Ureter (tissue), 1 donor: ENCODE measurements at places on chromosomes 2 and 18. TPM values are rescaled to one million over a fixed set of nuclear protein-coding genes. Genes with fewer than 3 reads are reported as not detected.

The SLC1A4 gene
- 32.4 TPM for total RNA-seq

The POTEI gene
- total RNA-seq: not detected

The EEF1B2 gene
- total RNA-seq: 559 TPM

The DGUOK gene
- 63.3 TPM for total RNA-seq

The SPATA3 gene
- not detected for total RNA-seq

The PARD6G gene
- total RNA-seq: 26.4 TPM

The CEP192 gene
- 38.8 TPM for total RNA-seq

DNA sequence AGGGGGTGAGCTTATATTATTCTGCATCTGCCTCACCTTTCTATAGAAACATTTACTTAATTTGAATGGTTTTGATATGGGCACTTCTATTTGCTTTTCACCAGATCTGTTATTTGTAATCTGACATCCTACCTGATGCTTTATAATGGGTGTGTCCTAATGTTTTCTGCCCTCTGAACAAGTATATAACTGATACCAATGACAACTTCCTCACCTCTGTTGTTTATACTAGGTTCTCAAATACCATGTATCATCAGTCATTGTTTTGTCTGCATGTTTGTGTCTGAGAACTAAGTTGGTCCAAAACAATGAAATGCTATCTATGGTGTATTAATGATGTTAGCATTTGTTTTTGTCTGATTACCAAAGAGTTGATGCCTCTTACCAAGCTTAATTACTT is 45.8 kb downstream of the ITGA6 start:
- no peak for DNase-seq

- no peak for DNase-seq
These were observed 238.7 kb upstream of the KCNH7 start for GRCh38 chr2:163077241-163077640.

DNA sequence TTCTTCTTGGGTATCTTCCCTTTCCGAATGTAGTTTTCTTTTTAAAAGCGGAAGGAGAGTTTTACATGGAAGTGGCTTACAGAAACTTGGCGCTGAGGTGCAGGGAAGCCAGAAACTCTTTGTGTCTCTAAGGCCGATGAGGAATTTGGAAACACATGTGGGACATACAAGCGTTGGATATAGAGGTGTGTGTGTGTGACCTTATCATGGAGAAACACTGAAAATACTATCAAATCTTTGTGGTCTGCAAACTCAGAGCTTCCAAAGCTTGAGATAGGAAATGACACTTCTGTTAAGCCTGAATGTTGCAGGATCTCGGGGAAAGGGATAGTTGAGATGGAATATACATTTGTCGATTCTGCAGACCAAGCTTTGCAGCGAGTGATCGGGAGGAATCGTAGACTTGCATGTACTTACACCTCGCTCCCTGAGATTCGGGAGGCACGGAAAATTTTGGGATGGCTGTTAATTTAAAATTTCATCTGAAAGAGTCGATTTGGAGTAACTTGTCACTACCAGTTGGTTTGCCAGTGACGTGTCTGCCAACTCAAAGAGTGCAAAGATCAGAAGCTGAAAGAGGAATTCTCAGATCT is 1.0 kb downstream of the NAB1 start:
- DNase-seq: no peak

DNA sequence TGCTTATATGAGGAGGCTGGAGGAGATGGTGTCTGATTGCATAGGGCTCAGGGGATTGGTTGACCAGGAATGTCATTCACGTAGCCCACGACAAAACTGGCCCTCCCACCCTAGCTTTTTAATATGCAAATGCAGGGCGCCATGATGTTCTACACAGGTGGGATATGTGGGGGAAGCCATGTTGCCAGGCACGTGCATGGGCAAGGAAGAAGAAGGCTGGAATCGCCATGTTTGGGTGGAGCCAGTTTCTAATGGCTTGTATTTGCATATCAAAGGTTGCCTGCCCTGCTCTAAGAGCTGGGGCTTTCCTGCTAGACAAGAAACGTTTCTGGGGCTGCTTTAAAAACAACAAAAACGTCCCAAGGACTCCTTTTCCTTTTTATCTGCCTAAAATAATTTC is 26.5 kb upstream of the LINC00305 start:
- no peak for DNase-seq

- DNase-seq: no peak
These were observed 271.4 kb downstream of the ZEB2 start for GRCh38 chr2:144248350-144249034.

DNA sequence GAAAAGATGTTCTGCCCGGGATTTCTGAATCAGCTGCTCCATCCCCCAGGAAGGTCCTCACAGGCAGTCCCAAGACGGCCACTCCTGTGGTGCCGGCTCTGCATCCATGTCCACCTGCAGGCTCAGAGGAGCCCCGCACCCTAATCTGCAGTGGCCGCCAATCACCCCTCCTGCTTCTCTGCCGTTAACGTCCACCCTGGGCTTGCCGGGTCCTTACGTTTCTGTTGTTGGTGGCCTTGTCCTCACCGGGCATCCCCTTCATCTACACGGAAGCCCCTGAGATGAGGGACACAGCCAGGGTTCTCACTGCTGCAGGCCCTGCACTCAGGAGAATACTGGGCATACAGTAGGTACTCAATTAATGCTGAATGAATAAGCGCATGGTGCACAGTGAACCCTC is 131.5 kb upstream of the SNTG2 start:
- DNase-seq: no peak

DNA sequence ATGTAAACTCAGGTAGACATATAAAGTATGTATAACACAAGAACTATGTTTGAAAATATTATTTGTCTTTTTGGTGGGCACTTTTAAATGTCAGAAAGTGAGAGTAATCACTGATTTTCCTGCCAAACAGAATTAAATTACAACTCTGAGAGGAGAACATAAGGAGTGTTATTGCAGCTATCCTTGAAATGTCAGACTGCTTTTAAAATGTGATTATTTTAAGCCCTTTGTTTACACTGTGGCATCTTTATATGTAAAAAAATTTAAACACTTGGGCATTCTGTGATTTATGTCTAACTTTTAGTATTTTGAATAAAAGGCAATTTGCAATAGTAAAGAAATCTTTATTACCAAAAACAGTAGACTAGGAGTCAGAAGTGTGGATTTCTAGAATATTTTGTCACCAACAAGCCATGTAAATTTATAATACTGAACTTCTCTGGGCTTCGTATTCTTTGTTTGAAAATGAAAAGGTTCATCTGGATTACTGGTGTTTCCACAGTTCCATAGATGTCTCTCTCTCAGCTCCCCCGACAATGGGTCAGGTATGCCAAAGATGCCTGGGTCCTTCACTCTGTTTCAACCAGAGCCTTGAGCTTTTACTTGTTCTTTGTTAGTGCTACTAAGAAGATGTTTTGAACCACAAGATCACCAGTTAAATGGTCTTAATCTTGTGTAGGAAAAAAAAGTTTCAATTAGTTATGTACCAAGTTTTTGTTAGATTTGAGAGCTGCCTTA is 38.8 kb downstream of the GULP1 start:
- no peak for DNase-seq

- no peak for DNase-seq
These were observed 41.0 kb upstream of the MGAT4A start for GRCh38 chr2:98771721-98772524.

DNA sequence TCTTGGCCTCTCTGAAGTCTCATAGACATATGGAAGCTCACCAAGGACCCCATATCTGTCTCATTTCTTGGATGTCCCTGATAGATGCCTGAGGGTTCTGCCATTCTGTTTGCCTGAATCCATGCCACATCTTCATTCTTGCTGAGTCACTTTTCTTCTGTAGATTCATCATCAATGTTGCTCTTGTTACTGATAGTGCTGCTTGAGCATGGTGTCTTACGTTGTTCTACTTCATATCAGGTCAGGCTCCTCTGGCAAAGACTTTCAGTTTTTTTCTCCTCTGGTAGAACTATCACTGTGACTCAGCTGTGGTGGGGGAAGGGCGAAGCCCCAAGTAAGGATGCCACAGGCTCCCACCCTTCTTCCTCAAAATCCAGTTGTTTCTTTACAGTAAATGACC is 885.2 kb downstream of the DCDC2C start:
- DNase-seq: no peak

- DNase-seq: no peak
These were observed 23.0 kb upstream of the FAM171B start for GRCh38 chr2:186670831-186671230.

DNA sequence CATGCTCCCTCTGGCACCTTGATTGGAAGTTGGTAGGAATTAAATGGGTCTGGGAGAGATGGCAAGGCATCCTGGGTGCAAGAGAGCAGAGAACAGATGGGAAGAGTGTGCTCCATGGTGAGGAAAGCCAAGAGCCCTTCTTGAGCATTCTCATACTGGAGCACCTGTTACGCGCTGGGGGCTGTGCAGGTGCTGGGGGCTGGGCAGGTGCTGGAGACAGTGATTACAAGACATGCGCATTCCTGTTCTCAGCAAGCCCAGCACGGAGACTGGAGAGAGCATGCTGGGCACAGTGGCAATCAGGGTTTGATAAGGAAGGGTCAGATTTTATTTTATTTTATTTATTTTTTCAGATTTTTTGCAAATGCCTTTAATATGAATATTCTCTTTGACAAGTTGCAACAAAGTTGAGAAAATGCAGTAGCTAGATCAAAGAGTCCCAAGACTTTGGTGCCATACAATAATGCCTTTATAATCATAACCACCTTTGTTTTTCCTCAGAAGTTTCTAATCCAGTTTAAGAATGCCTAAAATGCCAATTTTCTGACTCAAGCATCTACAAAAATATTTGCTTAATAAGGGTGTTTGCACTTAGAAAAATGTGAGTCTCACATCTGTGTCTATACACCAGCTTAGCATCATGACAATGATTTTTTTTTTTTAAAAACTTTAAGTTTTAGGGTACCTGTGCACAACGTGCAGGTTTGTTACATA is 193.3 kb downstream of the RNF152 start:
- DNase-seq: no peak

DNA sequence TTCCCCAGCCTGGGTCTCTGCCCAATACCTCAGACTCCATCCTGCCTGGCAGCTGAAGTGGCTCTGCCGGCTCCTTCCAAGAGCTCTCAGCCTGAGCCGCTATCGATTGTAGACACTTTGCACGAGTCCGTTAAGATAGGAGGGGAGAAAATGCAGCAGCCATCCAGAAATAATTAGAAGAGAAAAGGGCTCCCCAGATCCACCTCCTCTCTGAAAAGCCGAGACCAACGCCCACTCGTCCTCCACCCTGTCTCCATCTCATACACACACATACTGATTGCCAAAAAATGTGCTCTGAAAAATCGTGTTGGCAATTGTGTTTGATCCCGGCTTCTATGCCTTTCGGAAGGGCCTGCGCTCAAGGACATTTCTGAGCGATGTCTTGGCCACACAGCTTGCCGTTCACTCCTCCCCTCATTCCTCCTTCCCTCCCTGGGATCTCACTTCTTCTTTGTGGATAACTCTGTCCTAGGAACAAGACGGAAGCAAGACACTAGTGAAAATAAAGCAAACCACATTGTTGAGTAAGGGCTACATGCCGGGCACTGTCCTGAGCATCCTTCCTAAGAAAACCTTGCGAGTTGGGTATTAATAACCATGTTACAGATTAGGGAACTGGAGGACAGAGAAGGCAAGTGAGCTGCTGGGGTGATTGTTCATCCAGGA is 372.8 kb upstream of the MYT1L start:
- no peak for DNase-seq

DNA sequence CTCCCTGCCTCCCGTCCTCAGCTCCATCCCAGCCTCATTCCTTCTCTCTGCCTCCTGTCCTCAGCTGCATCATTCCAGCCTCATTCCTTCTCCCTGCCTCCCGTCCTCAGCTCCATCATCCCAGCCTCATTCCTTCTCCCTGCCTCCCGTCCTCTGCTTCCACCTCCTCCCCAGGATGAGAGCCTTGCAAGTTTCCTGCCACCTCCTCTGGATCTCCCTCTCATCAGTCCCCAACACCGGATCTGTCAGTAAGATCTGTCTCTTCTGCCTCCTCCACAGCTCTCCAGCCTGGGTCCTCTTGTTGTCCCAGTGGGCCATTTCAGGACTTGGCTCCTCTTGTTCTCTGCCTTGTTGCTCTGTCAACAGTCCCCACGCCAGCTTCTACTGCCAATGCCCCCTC is 130.9 kb downstream of the NDUFA10 start:
- DNase-seq: peak; percentile 33

- DNase-seq: no peak
These were observed 859 bp upstream of the COLEC12 start for GRCh38 chr18:501406-501714.

- no peak for DNase-seq
These were observed 233.4 kb upstream of the SIX3 start for GRCh38 chr2:44707945-44708660.

DNA sequence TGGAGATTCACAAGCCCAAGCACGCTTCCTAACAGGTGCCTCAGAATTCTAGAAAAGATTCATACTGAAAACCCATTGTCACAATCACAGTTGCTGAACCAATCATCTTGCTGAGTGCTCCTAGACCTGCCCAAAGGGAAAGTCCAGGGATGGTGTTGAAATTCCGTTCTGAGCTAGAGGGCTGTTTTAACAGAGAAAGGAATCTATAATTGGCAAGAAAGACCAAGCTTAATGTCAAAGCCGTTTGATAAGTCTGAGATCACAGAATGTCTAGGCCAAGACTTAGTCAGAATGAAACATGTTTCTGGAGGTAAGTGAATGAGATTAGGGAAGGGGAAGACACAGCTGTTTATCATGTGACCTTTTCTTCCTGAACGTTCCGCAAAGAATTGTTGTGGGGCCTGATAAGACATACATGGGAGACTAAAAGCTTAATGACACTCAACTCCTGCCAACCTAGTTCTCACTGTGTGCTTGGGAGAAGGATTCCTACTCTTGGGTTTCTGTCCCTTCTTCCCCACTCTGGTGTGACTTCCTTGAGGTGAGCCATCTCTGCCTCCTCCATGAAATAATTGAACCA is 27.5 kb downstream of the PMAIP1 start:
- DNase-seq: no peak

DNA sequence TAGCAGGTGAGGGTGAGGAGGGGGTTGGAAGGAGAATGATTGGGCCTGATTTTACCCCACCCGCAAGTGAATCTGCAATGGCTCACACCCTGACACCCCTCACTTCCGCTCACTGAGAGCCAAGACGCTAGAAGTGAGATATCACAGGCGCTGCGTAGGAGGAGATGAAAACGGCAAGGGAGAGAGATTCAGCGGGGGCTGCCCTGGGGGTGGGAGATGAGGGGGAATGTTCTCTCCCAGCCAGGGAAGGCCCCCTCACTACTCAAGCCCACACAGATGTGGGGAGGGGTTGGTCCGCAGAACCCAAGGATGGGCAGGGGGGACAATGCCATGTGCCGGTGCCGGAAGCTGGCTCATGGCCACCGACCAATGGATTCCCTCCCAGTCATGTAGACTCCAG is 32.9 kb downstream of the LOXHD1 start:
- DNase-seq: no peak

DNA sequence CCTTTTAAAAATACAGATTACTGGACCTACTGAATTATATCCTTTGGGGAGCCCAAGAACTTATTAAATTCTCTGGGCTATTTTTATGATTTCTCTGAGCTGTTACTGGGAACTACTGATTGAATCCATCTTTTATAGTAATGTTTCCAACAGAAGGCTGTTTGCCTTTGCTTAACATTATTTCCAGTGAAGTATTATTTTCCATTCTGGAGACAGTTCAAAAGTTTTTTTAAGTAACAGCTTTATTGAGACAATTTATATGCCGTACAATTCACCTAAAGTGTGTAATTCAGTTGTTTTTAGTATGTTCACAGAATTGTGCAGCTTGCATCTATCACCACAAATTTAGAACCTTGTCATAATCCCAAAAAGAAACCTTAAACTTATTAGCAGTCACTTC is 100.6 kb downstream of the BABAM2 start:
- no peak for DNase-seq

GRCh38 chr2:191366199-191366598 is 121.0 kb downstream of the MYO1B start:
- no peak for DNase-seq
